ENCODE measurements at places on chromosomes 6 and 20. TPM values are rescaled to one million over a fixed set of nuclear protein-coding genes. Genes with fewer than 3 reads are reported as not detected.

Gene OXT
- not detected for total RNA-seq

Gene TSBP1
- total RNA-seq = not detected

Gene PKIB
- 73.3 TPM for total RNA-seq

Gene BANF2
- not detected for total RNA-seq

Gene L3MBTL3
- 17.2 TPM for total RNA-seq

Gene PRDM13
- 0.09 TPM for total RNA-seq

Gene BMP2
- total RNA-seq = 3.6 TPM

Gene MMP24
- total RNA-seq = 18.8 TPM

Gene F13A1
- 1.5 TPM for total RNA-seq

Gene TTK
- total RNA-seq = 62.2 TPM

Gene CCDC170
- total RNA-seq = 0.09 TPM

Gene MLIP
- not detected for total RNA-seq
